Motor neuron (in vitro differentiated cells): ENCODE measurements at places on chromosomes 12 and 14. TPM values are rescaled to one million over a fixed set of nuclear protein-coding genes. Genes with fewer than 3 reads are reported as not detected.

Gene OTX2
- not detected in 2 replicates for total RNA-seq

Gene FAM90A1
- total RNA-seq = 0.38 and 0.68 TPM in 2 replicates

Gene C14orf132
- total RNA-seq = 52.6 and 54.1 TPM in 2 replicates

Gene IFNG-AS1
- total RNA-seq = 0.08 and 0.18 TPM in 2 replicates

Gene ITGB7
- 0.81 and 1.4 TPM in 2 replicates for total RNA-seq

Gene SGPP1
- 8.6 and 10.2 TPM in 2 replicates for total RNA-seq

Gene BTG1
- total RNA-seq = 64.1 and 73.5 TPM in 2 replicates

Gene ZBTB25
- total RNA-seq = 8.3 and 10.2 TPM in 2 replicates

Gene OVCH1
- total RNA-seq = 0.30 and 0.71 TPM in 2 replicates

Gene KRT78
- total RNA-seq = not detected in 2 replicates

Gene KRT7
- total RNA-seq = 2.3 TPM in 1 of 2 replicates, not detected in the other

Gene SYNDIG1L
- 0.81 TPM in 1 of 2 replicates, not detected in the other for total RNA-seq

Gene CMAS
- total RNA-seq = 31.1 and 32.9 TPM in 2 replicates

Gene PTCSC3
- total RNA-seq = not detected in 2 replicates

Gene A2M
- total RNA-seq = 1.0 and 1.5 TPM in 2 replicates

Gene NOXRED1
- 0.43 and 0.71 TPM in 2 replicates for total RNA-seq

Gene HOXC4
- 56.6 and 61.9 TPM in 2 replicates for total RNA-seq

Gene TCL1B
- 0.29 and 0.32 TPM in 2 replicates for total RNA-seq

Gene LPAR5
- total RNA-seq = 0.21 TPM in 1 of 2 replicates, not detected in the other

Gene SUSD6
- 36.3 and 48.5 TPM in 2 replicates for total RNA-seq

Gene KCNJ8
- total RNA-seq = 2.2 TPM in 1 of 2 replicates, not detected in the other

Gene TAS2R31
- total RNA-seq = 3.4 and 4.3 TPM in 2 replicates

Gene TEX22
- 0.95 and 1.8 TPM in 2 replicates for total RNA-seq

Gene GLTP
- 30.8 and 32.4 TPM in 2 replicates for total RNA-seq

Gene KRT2
- 0.08 and 0.18 TPM in 2 replicates for total RNA-seq

Gene EXOC3L4
- total RNA-seq = 0.78 and 3.0 TPM in 2 replicates

Gene CD69
- 0.21 and 0.23 TPM in 2 replicates for total RNA-seq

Gene RPGRIP1
- total RNA-seq = 0.33 and 0.92 TPM in 2 replicates

Gene MSI1
- total RNA-seq = 0.38 and 0.49 TPM in 2 replicates

Gene ZFHX2
- 3.8 and 4.4 TPM in 2 replicates for total RNA-seq

Gene SLC17A8
- total RNA-seq = 0.33 and 0.56 TPM in 2 replicates

Gene KIF5A
- 3.1 and 3.7 TPM in 2 replicates for total RNA-seq

Gene WNT1
- total RNA-seq = not detected in 2 replicates

Gene MAP4K5
- total RNA-seq = 61.2 and 67.8 TPM in 2 replicates

Gene RACGAP1
- 17.9 and 19.3 TPM in 2 replicates for total RNA-seq

Gene GALNT6
- total RNA-seq = 0.07 TPM in 1 of 2 replicates, not detected in the other

Gene RD3L
- not detected in 2 replicates for total RNA-seq

Gene MAP3K9
- 10.8 and 12.0 TPM in 2 replicates for total RNA-seq

Gene PRB2
- 8.3 and 11.9 TPM in 2 replicates for total RNA-seq

Gene PLXNC1
- total RNA-seq = 16.2 and 20.4 TPM in 2 replicates

Gene STRAP
- total RNA-seq = 163 and 187 TPM in 2 replicates

Gene SDR39U1
- 52.2 and 57.5 TPM in 2 replicates for total RNA-seq

Gene CELA1
- total RNA-seq = not detected in 2 replicates

Gene LUM
- total RNA-seq = 0.18 and 0.27 TPM in 2 replicates

Gene MANSC4
- not detected in 2 replicates for total RNA-seq

Gene NXPH4
- total RNA-seq = 10.8 and 12.1 TPM in 2 replicates

Gene IFNG
- total RNA-seq = 0.25 TPM in 1 of 2 replicates, not detected in the other

Gene ZFYVE26
- 12.0 and 17.0 TPM in 2 replicates for total RNA-seq

Gene CACNA2D4
- total RNA-seq = 1.2 and 1.8 TPM in 2 replicates

Gene GPR65
- 0.24 TPM in 2 replicates for total RNA-seq
